ENCODE measurements at places on chromosomes 12 and 14. TPM values are rescaled to one million over a fixed set of nuclear protein-coding genes. Genes with fewer than 3 reads are reported as not detected.

The IL26 gene
- total RNA-seq: not detected

The FICD gene
- total RNA-seq: 5.1 TPM

GRCh38 chr12:103830730-103831320 lies 10.2 kb downstream of the NT5DC3 start:
- no peak for DNase-seq

DNA sequence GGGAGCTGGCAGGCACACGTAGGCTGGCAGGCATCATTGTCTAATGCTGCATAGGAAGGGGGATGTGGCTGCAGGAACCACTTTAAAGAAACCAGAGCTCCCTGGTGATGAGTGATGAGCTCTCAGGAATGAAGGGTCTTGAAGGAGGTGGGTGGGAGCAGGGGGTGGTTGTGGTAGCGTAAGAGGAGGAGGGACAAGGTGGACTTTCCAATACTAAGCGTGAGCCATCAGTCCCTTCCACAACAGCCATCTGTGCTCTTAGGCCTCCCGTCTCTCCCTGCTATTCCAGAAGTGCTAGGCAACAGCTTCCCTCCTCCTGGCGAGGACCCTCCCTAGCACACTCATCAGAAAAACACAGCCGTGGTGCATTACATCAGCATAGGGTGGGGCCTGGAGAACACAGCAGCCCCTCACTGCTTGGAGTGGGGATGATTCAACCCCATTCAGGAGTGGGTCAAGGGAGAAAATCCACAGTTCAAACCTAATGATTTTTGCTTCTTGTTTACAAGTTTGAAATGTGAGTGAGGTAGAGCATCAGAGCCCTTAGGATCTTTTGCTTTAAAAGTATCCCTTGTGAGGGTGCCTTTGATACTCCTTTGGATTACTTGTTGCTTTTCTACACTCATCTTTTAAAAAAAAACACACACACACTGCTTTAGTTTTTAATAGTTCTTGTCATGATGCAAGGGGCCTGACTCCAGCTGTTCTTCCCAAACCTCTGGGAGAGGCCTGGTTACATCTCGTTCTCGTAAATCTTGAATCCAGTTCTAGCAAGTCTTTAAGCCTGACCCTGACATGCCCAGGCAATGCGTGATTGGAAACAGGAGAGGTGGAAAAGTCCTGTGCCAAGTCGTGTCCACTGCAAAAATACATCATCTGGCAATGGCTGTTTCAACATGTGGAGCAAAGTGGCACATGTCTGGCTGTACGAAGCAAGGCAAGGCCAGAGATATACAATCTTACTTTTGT lies 356.4 kb upstream of the DDHD1 start:
- peak; percentile 55 for DNase-seq

- DNase-seq: no peak
Measured at GRCh38 chr14:65333943-65334687, 78.4 kb upstream of the FUT8 start.

All from Daoy (cell line).